ENCODE measurements at places on chromosomes 3 and 15. TPM values are rescaled to one million over a fixed set of nuclear protein-coding genes. Genes with fewer than 3 reads are reported as not detected.

- peak; percentile 68 for DNase-seq
Observed at GRCh38 chr3:148642616-148643015, 55.1 kb upstream of the AGTR1 start.

GRCh38 chr3:192216067-192216466 lies 511.3 kb downstream of the FGF12 start:
- DNase-seq, result no peak

DNA sequence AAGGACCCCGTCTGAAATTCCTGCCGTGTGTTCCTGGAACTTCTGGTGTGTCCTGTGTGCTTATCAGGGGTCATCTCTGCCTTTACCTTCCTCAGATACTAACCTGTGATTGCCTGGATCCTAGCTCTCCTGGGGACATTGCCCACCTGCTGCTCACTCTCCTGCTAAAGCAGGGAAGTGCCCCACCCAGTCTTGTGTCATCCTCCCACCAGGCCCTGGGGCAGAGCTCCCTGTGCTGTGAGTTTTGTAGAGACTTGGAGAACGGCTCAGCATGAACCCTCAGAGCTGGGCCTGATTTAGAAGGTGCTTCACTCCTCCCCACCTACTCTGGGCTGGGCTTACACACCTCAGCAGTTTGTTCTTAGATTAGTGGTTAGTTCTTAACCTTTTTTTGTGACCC lies 3.8 kb upstream of the TMEM44 start:
- no peak for DNase-seq

Gene ALS2CL
- 1.4 TPM for total RNA-seq

DNA sequence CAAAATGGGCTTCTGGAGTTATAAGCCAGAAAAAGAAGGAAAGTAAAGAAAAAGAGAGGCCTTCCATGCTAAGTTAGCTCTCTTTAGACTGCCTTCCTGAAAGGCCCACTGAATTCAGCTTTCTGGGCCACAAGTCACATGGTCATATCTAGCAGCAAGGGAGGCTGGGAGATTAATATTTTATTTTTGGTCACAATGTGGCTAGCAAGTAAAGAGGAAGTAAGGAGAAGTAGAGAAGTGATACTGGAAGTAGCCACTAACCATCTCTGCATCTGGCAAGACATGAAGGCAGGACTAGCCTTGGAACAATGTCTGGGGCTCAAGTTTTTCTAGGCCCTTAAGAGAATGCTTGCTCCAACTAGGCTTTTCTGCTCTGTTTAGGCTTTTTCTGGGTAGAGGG lies 81.8 kb upstream of the UBE2E1 start:
- DNase-seq, result no peak

Gene GUCA1C
- total RNA-seq, result not detected

DNA sequence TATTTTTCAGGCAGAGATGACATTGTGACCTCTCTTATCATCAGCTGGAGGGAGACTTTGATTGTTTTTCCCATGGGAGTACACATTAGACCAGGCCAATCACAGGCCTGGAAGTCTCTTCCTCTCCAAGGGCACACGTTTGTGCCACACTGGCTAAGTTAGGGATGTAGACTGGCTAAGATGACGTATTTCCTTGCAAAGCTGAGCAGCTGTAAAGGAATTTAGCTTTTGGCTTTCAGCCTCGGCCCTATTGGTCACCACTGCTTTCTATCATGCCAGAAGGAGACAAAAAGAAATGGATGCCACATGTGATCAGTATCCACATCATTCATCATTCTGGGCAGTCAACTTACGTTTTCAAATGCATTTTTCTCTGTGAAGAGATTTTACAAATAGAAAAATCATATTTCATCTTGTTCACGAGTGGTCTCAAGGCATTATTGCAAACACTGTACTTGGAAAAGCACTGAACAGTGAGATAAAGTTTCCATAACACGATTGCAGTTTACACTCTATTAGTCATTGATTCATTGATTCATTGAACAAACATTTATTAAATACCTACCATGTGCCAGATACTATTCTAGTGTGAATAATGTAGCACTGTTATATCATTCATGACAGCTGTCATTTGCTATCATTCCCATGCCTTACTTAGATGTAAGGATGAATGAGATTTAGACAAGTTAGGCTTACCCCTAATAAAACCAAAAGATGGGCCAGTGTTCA lies 27.0 kb upstream of the RNF7 start:
- DNase-seq, result peak; percentile 94

DNA sequence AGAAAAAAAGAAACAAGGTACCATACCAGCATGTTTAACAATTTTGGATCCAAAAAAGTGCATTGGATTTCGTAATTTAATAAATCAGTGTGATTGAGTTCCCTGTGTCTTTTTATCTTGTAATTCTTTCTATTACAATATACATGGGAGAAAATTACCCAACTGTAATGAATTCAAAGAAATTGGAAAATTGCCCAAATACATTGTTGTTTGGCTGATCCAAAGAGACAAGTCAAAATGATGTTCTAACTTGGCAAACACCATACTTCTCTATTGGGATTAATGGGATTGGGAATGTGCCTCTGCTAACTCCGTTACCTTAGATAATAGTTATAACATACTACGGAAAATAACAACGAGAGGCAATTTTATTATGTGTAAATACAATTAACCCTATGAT lies 1097.1 kb downstream of the ROBO1 start:
- DNase-seq, result no peak

Gene SETD5
- 62.9 TPM for total RNA-seq

DNA sequence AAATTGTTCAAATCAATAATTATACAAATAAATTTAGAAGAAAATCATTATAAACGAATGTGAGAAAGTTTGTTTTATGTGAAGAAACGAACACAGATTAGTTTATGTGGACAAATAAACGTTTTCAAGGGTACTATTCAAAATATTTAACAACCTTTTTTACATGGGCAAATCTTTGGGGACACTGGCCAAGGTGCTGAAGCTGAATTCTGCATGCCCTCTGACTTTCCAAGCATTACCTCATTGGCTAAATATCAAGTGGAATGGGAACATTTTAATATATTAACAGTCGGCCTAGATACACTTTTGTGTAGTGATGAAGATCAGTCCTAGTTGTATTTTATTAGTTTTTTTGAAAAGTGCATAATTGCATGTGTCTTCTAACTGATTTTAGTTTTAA lies 636.4 kb upstream of the DPPA4 start:
- DNase-seq, result peak; percentile 15

Gene CATSPER2
- 11.3 TPM for total RNA-seq

Measured in IMR-90 (cell line).